Foreskin keratinocyte (primary cell): ENCODE measurements at places on chromosomes 3 and 15.
A peak's percentile ranks its signal among the peaks of the same experiment; 100 is the strongest.

GRCh38 chr3:14664170-14664569 lies 10.8 kb upstream of the C3orf20 start:
- no peak for DNase-seq

DNA sequence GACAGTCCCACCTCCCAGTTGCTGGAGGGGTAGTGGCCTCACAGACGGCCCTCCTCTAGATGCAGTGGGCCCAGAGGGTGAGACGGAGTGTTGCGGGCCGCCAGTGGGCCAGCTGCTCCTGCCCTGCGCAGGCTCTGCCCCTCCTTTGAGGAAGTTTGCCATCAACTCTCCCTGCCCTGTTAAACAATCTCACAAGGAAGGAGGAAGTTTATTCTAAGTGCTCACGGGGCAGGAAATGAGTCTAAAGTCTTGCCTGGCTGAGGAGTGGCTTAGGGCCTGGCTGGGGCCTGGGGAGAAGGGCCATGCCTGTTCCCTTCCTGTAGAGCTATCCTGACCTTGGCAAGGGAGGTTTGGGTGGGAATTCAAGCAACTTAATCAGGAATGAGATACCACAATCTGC lies at the start of gene FAM3D:
TSS of gene FAM3D (minus strand) at position 92 of the 400 bp plus-strand sequence. CDS start 11,211 bp downstream, outside the sequence.
- no peak for DNase-seq

GRCh38 chr3:9727743-9728142 lies 3.8 kb upstream of the BRPF1 start:
- no peak for DNase-seq

DNA sequence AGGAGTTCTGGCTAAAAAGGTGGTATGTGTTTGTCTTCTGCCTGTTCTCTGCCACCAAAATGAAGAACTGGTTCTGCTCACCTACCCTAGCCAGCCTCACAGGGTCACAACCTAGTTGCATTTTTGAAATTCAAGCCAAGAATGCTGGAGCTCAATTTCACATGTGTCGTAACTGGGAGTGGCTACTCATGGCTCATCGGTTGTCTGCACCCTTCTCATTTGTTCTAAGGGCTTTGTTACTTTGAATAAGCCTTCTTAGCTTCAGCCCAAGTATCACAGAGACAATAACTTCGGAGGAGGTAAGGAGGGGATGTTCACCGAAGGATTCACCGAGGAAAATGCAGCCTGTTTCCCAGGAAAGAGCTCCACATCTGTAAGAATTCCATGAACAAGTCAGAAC lies 134.3 kb upstream of the RARB start:
- peak; percentile 59 for DNase-seq

- no peak for DNase-seq
Measured at GRCh38 chr3:189631409-189631808, 220 bp downstream of the TP63 start.

DNA sequence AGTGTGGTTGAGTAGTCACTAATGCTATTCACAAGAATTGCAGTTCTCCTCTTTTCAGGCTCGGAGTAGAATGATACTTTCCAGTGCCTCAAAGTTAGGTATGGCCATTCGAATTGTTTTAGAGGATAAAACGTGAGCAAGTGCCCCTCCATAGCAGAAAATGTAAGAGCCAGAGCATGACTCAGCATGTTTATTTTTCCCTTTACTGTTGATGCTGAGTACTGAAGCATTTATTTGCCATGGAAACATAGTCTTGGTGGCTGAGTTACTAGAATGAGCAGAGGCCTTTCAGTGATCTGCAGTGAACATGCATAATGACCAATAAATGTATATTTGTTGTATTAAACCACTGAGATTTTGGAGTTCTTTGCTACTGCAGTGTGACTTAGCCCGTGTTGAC lies 540.6 kb downstream of the NLGN1 start:
- no peak for DNase-seq

GRCh38 chr3:177729956-177730681 lies 532.8 kb upstream of the TBL1XR1 start:
- DNase-seq: no peak

DNA sequence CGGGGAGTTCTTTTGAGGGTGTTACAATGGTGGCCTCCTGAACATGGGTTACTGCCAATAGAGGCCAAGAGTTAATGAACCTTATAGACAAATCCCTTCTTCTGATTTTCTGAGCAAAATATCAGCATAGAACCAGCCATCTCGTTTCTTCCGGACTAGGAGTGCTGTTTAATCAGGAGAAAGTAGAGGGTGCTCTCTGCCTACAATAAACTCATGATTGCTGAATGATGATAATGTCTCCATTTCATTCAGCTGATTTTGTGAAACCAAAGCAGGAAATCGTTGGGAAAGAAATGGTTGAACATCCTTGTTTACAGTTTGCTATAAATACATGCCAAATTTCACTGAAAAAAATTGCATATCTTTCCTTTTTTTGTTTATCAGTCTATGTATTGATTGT lies 142.8 kb upstream of the PLSCR5 start:
- no peak for DNase-seq

DNA sequence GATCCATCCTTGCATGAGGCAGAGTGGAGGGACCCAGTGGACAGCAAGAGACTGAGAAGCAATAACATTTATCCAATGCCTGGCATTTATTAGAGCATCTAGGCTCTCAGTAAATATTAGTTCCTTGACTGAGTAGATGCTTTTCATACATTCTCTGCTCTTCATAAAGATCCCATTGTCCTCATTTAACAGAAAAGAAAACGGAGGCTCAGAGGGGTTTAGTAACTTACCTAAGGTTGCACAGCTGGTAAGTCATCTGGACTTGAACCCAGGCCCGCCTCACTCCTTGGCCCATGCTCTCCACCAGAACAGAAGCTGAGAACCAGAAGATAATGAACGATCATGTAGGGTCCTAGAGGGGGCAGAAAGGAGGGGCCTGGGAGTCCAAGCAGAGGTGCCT lies 52.2 kb upstream of the SEC22A start:
- no peak for DNase-seq

GRCh38 chr3:14401692-14402303 lies 608 bp upstream of the SLC6A6 start:
- no peak for DNase-seq

- DNase-seq: peak; percentile 86
Measured at GRCh38 chr3:37291275-37291700, 116.9 kb upstream of the LRRFIP2 start.

GRCh38 chr3:128337305-128337704 lies 129.4 kb downstream of the DNAJB8 start:
- peak; percentile 71 for DNase-seq

DNA sequence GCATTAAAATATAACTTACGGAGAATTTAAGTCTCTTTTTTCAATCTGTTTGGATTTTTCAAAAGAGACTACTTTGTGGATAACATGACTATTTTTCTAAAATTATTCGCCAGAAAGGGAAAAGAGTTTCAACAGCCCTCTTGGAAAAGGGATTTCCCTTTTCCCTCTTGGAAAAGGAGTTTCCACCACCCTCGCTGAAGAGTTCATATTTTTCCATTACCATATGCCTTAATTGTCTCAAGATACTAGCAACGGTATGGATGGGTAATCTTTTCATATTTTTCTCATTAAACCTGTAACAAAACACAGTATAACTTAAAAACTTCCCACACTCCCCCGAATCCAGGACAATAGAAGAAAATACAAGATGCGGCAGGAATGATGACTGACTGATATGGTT lies 66.1 kb upstream of the SPATA12 start:
- DNase-seq: no peak

DNA sequence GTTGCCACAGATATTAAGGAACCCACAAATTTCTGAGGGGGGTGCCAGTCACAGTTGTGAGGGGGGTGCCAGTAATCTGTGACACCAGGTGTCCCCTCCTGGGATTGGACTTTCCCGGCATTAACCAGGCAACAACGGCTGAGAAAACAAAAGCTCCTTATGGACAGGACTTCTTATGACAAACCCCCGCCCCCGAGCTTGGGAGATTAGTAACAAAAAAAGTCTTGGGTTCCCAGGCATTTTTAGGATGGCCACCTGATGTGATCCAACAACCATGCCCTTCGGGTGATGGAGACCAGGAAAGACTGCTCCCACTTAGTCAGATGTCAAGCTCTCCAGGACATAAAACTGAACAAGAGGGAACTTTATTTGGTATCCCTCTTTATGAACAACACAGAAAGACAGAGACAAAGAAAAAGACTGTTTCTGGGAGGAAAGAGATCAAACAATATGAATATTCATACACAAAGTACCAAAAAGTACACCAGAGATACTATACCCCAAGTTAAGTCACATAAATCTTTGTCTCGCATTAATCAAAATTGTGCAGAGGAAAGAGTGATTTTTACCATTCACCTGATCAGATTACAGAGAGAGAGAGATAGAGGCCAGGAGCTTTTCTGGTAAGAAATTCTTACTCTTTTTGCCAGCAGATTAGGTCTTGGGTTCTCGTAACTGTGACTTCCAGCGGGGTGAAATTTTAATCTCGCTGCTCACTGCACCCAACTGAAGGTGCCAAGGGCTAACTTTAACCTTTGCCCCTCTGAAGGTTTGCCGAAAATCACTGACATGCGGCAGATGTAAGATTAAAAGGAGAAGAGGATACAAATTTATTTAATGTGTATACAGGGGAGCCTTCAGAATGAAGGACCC lies 61.6 kb downstream of the OSTN start:
- DNase-seq: no peak

DNA sequence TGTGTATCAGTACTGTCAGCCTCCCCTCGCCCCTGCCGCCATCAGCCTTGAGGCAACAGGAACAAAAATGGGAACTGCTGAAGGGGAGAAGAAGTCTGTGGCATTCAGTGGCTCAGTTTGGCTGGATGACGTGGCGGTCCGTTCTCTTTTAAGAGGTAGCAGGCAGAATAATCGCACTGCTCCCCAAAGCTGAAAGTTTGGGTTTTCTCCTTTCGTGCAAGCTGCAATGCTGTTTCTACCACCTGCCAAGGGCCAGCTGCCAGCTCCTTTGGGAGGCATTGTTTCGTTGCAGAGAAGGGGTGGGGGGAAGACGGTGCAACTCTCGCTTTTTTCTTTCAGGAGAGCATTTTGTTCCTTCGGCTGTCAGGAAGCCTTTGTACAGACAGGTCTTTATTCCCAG lies 369.6 kb upstream of the RORA start:
- no peak for DNase-seq

- no peak for DNase-seq
Measured at GRCh38 chr3:2511356-2511755, 412.7 kb downstream of the CNTN4 start.
